ENCODE measurements at places on chromosomes 12 and 14.
A peak's percentile ranks its signal among the peaks of the same experiment; 100 is the strongest.

- DNase-seq = no peak
Measured at GRCh38 chr14:102629808-102630350, 37.4 kb downstream of the RCOR1 start.

DNA sequence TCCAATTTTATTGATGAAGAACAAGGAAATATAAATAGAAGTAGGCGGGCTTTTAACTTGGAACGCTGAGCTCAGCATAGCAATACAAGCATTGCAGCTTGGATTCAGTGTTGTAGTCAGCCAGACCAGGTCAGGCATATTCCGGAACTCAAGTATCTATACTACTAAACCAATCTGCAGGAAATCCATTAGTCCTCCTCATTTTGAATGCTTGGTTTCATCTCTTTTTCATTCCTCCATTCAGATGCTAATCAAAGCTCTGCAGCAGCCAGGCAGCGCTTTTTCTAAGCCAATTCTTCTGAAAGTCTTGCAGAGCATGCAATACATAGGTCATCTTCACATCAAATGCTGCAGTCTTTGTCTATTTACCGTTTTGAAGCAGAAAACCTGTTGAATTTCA lies 49.0 kb downstream of the KIF21A start:
- DNase-seq = no peak

- no peak for DNase-seq
Measured at GRCh38 chr12:118304093-118304492, 68.6 kb downstream of the TAOK3 start.

DNA sequence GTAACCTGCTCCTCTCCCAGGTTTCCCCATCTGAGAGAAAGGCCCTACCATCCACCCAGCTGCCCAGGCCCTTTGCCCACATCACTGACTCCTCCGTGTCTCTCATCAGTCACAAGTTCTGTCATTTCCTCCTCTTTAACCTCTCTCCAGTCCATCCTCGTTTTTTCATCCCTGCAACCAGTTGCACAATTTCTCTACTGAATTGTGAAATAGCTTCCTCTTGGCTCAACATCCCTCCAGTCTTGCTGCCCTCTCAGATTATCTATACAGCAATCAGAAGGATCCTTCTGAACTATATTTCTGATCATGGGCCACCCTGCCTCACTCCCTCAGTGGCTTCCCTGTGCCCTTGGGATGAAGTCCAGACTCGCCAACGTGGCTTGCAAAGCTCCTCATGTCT lies 6.8 kb downstream of the FAM161B start:
- no peak for DNase-seq

GRCh38 chr14:71834284-71835204 lies 97.7 kb upstream of the RGS6 start:
- no peak for DNase-seq

DNA sequence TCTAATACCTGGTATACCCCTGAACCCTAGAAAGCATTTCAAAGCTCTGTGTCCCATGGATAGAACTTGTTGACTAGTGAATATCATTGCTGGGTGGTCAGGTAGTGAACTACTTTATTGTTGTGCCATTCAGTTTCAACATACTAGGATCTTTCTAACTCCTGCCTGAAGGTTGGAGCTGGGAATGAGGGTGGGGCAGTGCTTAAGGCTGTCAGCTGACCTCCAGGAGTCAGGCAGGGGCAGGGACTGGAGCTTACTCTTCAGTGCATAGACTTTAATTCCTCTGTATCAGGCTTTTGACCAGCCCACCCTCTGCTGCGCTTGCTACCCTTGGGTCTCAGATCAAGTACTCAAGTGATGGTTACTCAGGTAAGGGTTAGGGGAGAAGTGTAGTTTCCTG lies 102.6 kb upstream of the RFX4 start:
- DNase-seq = no peak

DNA sequence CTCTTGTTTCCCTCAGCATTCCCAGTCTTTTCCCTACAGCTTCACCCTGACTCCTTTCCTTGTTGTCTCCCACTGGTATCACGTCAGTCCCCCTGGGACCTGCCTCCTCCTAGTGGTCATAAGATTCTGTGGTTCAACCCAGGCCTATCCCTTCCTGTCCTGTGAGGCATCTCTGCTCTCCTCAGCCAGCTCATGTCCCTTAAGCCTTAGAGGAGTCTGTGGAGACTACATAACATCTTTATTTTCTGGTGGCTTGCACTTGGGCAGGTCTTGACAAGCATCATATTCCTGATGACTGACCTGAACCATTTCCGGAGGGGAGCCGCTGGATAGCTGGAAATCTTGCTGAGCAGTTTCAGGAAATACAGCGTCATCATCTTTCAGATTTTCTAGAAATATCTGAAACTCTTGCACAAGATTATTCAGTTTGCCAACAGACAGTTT lies 688 bp downstream of the C12orf71 start:
- DNase-seq = no peak

DNA sequence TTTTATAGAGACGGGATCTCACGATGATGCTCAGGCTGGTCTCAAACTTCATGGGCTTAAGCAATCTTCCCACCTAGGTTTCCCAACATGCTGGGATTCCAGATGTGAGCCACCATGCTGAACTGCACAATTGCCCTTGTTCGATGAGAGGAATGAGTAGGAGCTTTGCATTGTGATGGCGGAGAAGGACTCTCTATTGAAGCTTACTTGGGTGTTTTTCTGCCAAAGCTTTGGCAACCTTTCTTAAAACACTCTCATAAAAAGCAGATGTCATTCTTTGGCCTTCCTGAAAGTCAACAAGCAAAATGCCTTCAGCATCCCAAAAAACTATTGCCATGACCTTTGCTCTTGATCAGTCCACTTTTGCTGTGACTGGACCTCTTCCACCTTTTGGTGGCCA lies 904.8 kb upstream of the TMEM132C start:
- DNase-seq = no peak

GRCh38 chr12:92176646-92177045 lies 31.0 kb upstream of the BTG1 start:
- DNase-seq = no peak

DNA sequence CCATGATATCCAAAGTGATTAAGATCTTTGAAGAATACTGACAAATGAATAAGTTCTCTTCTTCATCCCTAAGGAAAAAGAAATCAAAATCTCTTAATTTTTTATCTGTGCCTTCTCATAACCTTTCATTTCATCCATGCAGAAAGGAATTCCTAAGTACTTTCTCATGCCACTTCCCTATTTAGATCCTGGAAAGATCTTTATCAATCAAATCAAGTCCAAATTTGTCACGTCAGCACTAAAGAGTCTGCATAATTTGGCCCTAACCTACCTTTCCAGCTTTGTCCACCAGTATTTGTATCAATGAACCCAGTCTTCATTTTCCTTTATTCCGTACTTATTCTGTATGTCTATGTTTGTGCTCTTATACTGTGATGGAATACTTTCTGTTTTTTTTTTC lies 41.2 kb downstream of the VEZT start:
- no peak for DNase-seq

GRCh38 chr14:33957993-33958392 lies 7.1 kb upstream of the EGLN3 start:
- DNase-seq = no peak

GRCh38 chr14:71236487-71236886 lies 329.2 kb downstream of the PCNX1 start:
- no peak for DNase-seq

- no peak for DNase-seq
Measured at GRCh38 chr12:99121546-99121945, 476.5 kb downstream of the APAF1 start.

DNA sequence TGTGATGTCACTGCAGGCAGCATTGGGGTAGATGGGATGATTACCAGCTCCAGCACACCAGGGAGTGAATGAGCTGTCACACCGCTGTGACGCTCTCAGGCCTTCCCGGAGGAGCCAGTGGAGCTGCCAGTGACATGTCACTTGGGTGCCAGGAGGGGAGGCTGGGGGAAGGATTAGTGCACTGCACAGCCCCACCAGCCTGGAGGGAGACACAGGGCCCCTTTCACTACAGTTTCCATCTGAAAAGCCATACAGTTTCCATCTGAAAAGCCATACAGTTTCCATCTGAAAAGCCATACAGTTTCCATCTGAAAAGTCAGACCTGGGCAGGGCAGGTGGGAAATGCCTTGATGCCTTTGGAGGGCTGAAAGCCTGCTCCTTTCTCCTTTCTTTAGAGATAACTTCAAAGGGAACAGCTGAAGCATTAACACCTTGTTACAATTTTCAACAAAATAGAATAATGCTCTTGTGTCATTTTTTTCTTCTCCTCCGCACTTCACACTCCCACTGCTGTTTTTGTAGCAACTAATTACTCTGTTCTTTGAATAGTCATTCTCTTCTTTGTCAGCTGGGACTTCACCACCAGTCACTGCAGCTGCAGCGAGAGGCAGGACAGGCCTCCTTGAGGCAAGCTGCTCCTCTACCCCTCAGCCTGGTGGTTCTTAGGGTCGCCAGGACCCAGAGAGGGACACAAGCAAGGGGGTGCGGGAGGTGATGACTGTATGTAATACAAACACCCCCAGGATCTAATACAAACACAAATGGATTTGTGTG lies 256.9 kb upstream of the RGS6 start:
- DNase-seq = no peak

- DNase-seq = peak; percentile 66
Measured at GRCh38 chr12:130879212-130879686, 7.4 kb downstream of the RAN start.

GRCh38 chr12:104699489-104700190 lies 242.9 kb downstream of the CHST11 start:
- no peak for DNase-seq

DNA sequence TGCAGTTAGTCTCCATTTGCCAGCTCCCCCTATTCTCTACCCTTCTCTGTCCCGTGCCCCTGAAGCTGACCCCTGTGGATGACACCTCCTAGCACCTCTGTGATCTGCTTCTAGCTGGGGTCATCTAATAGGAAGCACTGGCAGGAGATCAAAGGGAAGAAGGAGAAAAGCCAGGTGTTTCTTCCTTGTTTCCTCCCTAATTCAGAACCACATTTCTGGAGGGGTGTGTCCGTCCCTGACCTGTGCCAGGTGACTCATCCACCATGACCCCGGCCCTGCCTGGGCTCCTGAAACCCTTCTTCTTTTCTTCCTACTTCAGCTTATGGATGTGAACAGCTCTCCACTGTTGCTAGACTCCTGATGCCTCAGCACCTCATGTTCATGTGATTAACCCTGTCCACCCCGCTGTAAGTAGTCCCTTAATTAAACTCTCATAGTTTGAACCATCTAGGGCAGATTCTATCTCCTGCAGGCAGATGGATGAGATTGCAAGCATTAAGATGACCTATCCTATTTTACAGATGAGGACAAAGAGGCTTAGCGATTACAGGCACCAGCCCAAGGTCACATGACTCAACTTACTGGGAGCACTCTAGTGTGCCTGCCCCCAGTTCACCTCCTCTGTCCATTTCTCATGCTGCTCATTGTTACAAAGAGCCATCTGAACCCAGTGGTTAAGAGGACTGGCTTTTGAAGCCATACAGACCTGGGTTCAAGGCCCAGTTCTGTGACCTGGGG lies 770.5 kb downstream of the MED13L start:
- no peak for DNase-seq

GRCh38 chr12:104502217-104502616 lies 45.5 kb downstream of the CHST11 start:
- no peak for DNase-seq

- DNase-seq = no peak
Measured at GRCh38 chr14:33776871-33777270, 174.0 kb downstream of the EGLN3 start.

DNA sequence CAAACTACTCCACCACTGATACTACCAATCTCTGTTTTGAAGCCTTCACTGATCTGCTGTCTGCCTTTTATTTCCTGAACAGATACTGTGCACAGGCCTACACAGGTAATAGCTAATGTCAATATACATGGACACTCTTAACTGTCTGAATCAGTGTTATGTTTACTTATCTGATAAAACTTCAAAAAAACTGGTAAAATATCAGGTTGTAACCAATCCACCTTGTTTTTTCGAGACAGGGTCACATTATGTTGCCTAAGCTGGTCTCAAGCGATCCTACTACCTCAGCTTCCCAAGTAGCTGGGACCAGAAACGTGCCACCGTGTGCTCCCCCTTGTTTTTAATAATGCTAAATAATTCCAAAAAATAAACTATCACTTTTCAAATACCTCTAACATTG lies 43.5 kb downstream of the HECTD1 start:
- no peak for DNase-seq

GRCh38 chr14:64082837-64083236 lies 211.3 kb downstream of the ESR2 start:
- DNase-seq = no peak

GRCh38 chr14:20559461-20559904 lies 1.4 kb downstream of the RNASE9 start:
- DNase-seq = no peak

GRCh38 chr14:99231850-99232713 lies 39.9 kb downstream of the BCL11B start:
- DNase-seq = no peak

DNA sequence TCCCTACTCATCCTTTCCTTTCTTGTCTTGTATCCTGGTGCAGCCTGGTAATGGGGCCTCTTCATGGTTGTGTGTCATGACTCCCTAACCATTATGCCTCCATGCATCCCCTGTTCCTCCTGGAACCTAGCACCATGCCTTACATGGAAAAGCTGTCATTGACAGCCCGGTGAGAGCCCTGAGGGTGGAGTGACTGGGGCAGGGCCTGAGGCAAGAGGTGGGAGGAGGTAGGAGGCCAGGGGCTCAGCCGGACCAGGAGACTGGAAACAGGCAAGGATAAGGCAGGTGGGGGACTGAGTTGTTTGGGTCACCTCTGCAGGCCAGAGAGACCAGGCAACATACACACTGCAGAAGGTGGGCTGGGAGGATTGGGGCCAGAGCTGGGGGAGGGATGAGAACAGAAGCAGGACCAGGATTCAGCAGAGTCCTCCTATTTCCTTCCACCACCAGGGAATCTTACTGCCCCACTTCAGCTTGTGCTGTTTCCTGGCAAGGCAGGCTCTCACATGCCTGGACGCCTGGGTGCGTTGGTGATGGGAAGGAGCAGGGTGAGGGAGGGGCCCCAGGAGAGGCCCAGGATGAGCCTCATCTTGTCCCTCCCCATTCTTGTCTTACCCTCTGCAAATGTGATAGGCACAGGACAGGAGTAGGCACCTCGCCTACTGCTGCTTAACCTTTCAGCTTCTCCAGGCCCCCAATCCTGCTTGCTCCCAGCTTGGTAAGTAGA lies at the start of gene LTB4R2:
Gene LTB4R2 (plus strand): TSS at position 603 of the 727 bp plus-strand sequence. CDS start 525 bp downstream, outside the sequence.
- no peak for DNase-seq

DNA sequence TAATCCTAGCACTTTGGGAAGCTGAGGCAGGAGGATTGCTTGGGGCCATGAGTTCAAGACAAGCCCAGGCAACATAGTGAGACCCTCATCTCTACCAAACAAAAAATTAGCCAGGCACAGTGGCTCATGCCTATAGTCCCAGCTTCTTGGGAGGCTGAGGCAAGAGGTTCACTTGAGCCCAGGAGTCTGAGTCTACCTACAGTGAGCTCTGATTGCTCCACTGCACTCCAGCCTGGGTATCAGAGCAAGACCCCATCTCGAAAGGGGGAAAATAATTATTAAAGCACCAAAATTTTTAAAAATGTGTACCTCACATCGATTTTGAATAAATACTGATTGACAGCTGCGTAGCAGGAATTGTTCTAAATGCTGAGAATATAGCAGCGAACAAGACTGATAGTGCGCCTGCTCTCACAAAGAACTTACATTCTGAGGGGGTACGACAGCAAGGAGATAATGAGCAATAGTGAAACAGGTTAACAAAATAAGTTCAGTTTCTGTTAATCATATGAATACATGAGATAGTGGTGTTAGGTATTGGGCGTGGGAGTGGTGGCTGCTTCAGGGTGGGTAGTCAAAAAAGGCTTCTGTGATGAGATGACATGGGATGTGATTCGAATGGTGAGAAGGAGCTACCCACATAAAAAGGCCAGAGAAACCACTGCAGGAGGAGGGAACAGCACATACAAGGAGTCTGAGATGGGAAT lies 19.6 kb downstream of the HCFC2 start:
- DNase-seq = no peak

- DNase-seq = no peak
Measured at GRCh38 chr14:37816743-37817295, 221.4 kb downstream of the TTC6 start.
